Stimulated activated CD8-positive, alpha-beta memory T cell treated with anti-CD3 and anti-CD28 coated beads, Interleukin-12 subunit alpha, Interleukin-12 subunit beta, amount 100 ng/mL, for 4 hours (primary cell): ENCODE measurements at places on chromosomes 12 and 14.

DNA sequence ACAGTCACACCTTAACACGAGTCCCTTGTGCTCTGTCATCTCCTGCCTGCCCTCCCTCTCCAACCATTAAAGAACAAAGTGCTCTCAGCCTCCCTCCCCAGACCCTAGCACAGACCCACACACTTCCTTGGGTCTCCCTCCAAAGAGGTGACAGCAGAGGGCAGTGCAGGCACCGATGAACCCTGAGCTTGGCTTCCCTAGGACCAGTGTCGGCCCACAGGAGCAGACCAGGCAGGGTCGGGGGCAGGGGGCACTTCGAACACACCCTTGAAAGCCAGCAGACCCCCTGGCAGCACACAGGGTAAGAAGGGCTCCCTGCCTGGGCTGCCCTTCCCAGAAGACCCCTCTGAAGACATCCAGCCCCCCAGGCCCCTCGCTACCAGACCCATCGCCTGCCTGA is 7.0 kb downstream of the CDK2AP1 start:
- DNase-seq = no peak

DNA sequence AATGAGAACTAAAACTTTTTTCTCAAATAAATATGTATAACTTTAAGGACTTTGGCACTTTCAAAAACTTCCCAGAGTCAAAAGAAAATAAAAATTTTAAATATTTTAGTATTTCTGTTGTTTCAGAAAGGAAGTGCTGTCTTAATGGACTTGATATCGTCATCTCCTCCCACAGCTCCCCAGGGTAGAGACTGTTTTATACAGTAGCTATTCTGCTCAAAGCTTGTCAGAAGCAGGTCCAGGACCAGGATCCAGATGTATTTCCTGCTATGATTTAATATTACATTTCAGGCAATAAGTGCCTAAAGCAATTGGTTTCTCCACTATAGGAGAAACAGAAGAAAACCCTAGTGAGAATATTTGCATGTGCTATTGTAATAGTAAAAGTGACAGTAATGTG is 218.5 kb upstream of the G2E3 start:
- no peak for DNase-seq

DNA sequence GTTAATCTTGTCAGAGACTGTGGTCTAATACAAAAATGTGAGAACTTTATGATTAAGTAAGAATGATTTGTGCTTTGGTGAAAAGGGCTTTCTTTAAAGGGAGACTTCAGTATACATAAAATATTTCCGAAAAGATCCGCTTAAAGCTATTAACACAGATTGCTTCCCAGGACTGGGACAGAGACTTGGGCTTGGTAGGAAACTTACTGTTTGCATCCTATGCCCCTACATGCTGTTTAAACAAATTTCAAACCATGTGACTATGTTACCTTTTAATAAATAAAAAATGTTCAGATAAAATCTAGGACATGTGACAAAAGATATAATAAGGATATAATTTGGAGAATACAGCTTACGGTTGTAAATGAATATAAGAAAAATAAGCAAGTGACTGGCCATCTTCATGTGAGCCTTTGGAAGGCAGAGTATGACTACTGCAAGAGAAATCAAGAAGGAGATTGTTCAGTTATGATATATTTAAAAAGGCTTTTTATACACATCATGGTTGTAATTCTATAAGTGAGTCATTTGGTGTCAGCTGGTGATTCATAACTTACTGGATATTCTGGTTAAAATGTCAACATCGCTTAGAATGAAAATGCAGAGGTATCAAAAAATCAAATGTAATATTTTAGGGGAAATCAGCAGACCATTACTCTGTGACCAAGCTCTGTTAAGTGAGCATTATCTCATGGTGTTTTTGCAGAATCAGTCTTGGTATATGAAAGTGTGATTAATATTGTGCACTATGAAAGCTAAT is 234.7 kb upstream of the E2F7 start:
- DNase-seq = no peak

- no peak for DNase-seq
Measured at GRCh38 chr12:97368462-97369163, 94.0 kb upstream of the RMST start.

DNA sequence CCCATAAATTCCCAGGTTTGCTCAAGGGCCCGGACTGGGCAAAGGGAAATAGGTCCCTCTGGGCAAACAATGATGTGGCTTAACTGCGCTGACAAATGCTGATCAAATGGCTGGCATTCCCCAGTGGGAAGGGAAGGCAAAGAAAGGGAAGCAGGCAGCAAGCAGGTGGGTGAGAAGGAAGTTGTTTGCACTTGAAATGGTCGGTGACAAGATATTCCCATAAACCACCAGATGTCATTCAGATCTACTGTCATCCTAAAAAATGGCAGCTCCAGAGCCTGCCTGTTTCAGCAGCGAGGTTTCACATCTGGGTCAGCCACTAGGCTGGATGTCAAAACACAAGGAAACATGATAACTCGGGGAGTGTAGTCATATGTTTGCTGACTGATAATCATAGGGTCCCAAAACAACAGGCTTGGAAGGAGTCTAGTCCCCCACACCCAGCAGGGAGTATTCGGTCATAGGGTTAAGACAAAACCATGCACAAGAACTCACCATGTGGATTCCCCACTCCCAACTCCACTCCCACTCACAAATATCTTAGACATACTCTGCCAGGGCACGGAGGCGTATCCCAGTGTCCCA is 37.9 kb upstream of the MDM1 start:
- DNase-seq = no peak

- no peak for DNase-seq
Measured at GRCh38 chr14:48398675-48399282, 723.4 kb upstream of the MDGA2 start.

GRCh38 chr12:104358353-104359003 is 54.9 kb downstream of the EID3 start:
- DNase-seq = peak; percentile 34

DNA sequence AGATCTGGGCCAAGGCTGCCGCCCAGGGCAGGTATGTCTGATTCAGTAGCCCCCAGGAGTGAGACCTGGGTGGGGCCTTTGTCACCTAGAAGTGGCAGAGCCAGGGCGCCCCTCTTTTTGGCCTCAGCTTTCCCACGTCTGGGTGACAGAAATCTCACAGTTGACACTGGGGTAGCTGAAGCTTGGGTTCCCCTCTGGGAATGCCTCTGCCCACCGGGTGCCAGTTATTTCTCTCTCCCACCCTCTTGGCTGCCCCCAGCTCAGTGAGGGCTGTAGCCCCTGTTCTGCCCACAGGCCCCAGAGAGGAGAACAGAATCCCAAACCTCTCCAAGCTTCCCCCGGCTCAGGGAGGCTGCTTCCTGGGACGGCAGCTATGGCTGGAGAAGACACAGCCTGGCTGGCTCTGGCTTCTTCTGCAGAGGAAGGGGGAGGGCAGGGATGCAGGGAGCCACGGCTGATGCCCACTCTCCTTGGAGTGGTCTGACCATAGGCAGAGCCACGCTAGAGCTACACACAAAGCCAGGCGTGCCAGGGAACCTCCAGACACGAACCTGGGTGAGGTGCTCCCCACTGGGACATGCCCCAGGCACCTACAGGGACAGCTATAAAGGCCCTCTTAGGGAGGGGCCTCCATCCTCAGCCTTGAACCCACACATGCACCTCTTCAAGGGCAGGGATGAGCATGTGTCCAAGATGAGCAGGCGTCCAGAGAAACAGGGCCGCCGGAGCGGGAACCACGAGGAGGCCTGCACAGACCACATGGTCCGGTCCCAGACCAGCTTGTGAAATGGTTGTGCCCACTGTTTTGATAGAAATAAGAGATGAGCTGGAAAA is 51.7 kb downstream of the BEGAIN start:
- DNase-seq = no peak

DNA sequence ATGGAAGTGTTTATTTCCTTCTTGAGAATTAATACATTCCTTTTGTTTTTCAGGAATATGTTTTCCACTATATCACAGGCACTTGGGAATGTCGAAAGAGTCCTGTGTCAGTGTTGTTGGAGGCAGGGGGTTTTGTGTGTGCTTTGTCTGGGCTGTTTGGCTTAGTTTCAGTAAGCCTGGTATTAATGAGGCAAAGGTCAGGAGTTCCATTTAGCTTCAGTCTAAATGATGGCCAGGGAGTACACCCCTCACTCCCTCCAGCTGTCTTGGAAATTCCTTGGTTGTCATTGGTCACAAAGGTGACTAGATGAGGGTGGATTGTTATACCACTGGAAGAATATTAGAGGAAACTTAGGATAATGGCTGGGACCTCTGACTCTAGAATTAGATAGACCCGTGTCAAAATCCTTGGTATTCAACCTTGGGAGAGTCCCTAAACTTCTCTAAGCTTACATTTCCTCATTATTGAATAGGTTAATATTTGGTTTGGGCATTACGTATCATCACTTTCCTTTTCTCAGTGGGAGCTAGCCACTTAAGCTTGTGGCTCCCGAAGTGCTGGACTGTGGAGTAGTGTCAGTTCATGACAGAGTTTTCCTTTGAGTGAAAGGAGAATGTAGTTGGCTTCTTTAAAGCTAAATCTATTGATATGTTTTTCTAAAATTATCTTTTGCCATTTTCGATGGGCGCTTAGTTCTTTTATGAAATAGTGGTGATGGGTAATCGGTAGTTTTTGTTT is 5.2 kb downstream of the FRS2 start:
- DNase-seq = no peak

- no peak for DNase-seq
Measured at GRCh38 chr12:14841761-14842160, 1.6 kb downstream of the ART4 start.

DNA sequence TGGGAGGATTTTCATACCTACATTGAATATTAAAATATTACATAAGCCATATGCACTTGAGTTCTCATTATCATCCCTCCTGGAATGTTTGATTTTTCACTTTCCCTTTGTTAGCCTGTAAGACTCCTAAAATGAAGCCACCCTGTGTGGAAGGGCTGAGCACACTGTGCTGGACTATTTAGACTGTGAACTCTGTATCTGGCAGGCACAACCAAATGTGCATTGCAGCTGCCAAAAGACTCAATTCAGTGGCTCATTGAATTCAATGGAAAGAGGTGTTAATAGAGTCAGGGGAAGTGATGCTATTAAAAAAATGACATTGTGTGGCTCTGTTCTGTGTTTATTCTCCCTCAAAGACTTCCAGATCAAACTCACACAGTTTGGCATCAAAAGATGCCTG is 111.1 kb downstream of the SMOC1 start:
- DNase-seq = no peak

DNA sequence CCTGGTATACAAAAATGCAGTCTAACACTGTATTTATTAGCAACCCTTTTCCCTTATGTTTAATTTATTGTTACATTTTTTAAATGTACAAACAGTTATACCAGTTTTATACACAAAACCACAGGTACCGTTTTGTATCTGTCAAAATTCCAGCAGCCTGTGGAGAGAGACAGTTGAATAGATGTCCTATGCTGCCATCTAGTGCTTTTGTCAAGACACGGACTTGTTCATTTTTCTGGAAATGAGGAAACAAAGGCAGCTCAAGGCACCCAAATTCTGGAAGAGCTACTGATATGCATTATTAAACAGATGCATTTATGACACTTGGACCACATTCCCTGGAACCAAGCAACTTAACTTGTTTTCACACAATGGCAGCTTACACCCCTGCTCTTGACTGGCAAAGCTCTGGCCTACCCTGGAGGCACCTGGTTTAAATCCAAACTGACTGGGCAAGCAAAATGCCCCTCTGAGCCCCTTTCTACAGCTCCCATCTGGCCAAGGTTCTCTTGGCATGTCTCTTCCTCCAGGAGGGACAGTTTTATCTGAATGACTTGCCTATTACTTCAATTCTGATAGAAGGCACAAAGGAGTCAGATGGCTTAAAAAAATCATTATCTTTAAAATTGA is 286.9 kb upstream of the PRKD1 start:
- no peak for DNase-seq

- DNase-seq = no peak
Measured at GRCh38 chr12:46509135-46509534, 136.6 kb upstream of the SLC38A2 start.

- no peak for DNase-seq
Measured at GRCh38 chr12:108136697-108137096, 7.6 kb downstream of the WSCD2 start.

- no peak for DNase-seq
Measured at GRCh38 chr14:90514015-90514398, 117.2 kb downstream of the CALM1 start.

GRCh38 chr12:105915997-105916759 is 222.6 kb downstream of the NUAK1 start:
- no peak for DNase-seq

- DNase-seq = no peak
Measured at GRCh38 chr14:63891148-63891975, 38.6 kb downstream of the SYNE2 start.

DNA sequence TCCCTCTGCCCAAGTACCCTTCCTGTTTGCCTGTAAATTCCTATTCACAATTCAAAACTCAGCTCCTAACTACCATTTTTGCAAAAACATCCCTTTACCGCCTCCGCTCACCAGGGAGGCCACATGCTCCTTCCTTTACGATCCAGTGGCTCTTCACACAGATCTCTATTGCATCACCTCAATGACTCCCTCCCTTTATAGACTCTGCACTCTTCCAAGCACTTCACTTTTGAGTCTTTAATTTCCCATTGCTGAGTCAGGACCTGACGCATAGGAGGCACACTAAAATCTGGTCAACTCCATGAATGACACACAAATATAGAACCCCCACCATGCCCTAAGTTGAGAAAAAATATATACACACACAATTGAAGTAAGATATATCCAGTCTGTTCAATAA is 45.9 kb downstream of the PPP1R13B start:
- DNase-seq = no peak

GRCh38 chr14:71472356-71473340 is 459.6 kb upstream of the RGS6 start:
- no peak for DNase-seq

GRCh38 chr14:68172627-68173026 is 353.0 kb downstream of the RAD51B start:
- DNase-seq = no peak

- no peak for DNase-seq
Measured at GRCh38 chr12:119461636-119462214, 127.2 kb downstream of the CCDC60 start.

GRCh38 chr12:30019366-30020140 is 235.8 kb upstream of the TMTC1 start:
- no peak for DNase-seq

GRCh38 chr14:105491366-105491973 is 424 bp downstream of the TEDC1 start:
- peak; percentile 66 for DNase-seq

DNA sequence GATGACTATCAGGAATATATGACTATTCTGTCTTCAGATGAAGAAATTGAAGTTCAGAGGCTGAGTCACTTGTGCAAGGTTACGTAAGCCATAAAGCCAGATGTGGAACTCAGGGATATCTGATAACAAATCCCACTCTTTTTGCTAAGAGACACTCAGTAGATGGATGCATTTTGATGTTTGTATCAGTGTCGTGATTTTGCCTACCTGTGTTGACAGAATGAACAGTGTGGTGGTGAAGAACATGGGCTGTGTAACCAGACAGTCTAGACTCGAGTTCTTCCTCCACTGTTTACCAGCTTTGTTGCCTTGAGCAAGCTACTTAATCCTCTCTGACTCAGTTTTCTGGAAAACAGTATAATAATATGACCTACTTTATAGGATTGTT is 93.9 kb downstream of the DAAM1 start:
- DNase-seq = no peak
